ENCODE measurements at places on chromosomes 2 and 18.

GRCh38 chr2:15154297-15154696 is 406.8 kb downstream of the NBAS start:
- DNase-seq, result no peak

DNA sequence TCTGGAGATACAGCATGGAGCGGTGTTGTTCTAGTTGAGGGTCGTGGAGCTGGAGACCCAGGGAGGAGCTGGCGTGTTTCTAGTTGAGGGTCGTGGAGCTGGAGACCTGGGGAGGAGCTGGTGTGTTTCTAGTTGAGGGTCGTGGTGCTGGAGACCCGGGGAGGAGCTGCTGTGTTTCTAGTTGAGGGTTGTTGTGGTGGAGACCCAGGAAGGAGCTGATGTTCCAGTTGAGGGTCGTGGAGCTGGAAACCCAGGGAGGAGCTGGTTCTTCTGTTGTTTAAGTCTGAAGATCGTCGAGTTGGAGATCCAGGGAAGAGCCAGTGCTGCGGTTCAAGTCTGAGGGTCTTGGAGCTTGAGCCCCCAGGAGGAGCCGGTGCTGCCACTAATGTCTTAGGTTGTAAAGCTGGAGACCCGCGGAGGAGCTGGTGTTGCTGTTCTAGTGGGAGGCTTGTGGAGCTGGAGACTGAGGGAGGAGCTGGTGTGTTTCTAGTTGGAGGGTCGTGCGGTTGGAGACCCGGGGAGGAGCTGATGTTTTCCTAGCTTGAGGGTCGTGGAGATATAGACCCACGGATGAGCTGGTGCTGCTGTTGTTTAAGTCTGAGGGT is 155.3 kb downstream of the RTP5 start:
- DNase-seq, result no peak

DNA sequence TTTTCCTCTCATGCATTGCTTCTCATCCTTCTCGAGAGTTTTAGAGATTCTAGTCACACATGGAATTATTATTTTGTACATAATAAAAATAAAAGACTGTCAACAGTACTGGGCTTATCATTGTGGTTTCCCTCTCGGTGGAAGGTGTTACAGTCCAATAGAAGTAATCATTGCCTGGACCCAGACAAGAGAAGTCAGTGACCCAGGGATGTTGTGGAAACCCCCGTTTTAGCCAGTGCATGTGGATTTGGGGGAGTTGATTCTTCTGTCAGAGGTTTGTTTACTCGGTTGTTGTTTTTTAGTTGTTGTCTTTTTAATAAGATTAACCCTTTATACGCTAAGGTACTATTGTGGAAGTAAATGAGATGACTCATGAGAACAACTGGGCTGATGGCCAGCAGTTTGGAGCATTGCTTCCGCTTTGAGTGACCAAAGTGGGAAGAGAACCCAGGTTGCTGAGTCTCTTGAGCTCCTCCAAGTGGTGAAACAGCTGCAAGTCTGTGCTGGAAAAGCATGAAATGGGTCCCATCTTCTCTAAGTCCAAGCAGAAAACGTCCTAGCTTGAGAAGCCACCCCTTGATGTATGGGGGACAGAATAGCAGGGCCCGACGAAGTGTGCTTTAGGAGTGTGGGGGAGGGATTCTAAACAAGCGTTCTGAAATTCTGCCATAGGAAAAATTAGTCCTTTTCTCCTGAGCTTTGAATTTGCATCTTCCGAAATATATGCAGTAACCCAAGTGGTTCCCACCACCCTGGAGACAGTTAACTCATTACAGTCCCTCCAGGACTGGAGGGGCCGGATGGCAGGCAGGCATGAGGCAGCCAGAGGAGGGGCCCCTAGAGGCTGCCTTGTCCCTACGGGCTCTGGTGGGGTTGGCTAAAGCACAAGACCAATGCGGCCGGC is 61.8 kb upstream of the GPR45 start:
- DNase-seq, result no peak

GRCh38 chr2:15634846-15635490 is 43.3 kb downstream of the DDX1 start:
- no peak for DNase-seq

DNA sequence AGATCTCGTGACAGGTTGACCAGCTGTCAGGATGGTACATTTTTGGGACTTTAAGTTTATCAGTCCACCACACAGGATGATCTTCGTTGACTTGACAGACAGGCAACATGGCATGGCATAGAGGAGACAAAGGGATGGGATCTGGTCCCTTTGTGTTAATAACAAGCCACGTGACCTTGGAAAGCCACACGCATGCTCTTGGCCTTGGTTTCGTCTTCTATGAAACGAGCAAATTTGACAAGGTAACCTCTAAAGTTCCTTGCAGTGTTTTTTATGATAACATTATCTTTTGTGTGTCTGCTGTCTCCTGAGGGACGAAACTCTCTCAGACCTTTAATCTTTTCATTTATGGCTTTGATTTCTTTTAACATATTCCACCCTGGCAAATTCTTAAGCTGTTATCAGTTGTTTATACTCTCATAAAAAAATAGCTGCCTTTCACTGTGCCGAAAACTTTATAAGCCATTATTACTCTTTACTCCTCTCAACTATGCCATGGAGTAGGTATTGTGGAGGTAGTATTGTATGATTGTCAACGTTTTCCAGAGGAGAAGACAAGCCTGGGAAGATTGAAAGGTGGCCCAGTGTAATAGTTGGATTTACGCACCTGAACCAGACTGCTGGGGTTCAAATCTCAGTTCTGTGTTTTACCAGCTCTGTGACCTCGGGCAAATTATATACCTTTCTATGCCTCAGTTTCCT is 81.3 kb downstream of the MYOM1 start:
- no peak for DNase-seq

DNA sequence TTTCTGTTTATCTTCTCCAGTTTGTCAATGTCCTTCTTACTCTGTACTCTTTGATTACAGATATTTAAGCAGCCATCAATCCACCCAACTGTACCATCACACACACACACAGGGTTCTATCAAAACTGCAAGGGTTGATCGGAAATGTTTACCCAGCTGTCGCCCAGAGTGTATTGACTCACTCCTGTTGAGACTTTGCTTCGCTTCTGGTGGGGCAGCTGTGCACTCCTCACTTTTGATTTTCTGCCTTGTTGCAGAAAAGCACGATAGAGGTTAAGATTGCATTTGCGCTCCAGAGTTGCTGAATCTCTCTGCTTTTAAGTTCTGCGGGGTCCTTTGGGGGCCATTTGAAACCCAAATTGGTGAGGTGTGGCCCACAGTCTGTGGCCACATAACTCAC is 216.2 kb downstream of the SETBP1 start:
- DNase-seq, result no peak

- DNase-seq, result no peak
Measured at GRCh38 chr2:172697296-172697695, 38.3 kb upstream of the RAPGEF4 start.

GRCh38 chr2:216652566-216652965 is 19.3 kb downstream of the IGFBP2 start:
- no peak for DNase-seq

- no peak for DNase-seq
Measured at GRCh38 chr2:219408204-219408603, 10.0 kb upstream of the DES start.

- no peak for DNase-seq
Measured at GRCh38 chr2:135245071-135245470, 193.0 kb downstream of the RAB3GAP1 start.

- DNase-seq, result no peak
Measured at GRCh38 chr18:62596145-62597005, 73.5 kb downstream of the ZCCHC2 start.

GRCh38 chr18:24014986-24015638 is 558 bp downstream of the TTC39C start:
- DNase-seq, result peak; percentile 33

DNA sequence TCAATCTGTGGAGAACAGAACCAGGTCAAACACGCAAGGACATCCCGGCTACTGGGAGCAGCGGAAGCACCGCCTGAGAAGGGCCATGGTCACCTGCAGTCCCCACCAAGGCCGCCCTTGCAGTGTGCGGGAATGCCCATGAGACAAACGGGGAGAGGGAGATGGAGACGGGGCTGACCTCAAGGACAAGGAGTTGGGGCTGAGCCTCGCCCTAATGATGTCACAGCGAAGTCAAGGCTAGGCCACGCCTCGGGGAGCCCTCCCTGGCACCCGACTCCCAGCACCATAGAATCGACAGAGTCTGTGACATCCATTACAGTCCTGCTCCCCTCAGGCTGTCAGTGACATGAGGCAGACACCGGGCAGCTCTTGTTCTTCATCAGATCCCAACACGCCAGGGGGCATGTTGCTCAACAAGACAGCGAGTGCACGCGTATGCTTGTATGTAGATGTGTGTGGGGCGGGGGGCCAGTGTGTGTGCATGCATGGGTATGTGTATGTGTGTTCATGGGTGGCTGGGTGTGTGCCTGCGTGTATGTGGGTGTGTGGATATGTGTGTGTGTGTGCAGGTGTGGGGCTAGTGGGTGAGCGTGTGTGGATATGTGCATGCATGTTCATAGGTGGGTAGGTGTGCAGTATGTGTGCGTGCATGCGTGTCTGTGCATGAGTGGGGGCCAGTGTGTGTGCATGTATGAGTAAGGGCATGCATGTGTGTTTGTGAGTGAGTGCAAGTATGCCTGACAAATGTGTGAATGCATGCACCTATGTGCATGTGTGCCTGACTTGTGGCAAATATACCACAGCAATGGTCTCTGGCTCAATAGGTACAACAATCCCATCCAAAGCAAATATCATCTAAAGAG is 57.0 kb downstream of the ANKMY1 start:
- no peak for DNase-seq

GRCh38 chr2:104768694-104769093 is 85.2 kb upstream of the POU3F3 start:
- DNase-seq, result no peak

DNA sequence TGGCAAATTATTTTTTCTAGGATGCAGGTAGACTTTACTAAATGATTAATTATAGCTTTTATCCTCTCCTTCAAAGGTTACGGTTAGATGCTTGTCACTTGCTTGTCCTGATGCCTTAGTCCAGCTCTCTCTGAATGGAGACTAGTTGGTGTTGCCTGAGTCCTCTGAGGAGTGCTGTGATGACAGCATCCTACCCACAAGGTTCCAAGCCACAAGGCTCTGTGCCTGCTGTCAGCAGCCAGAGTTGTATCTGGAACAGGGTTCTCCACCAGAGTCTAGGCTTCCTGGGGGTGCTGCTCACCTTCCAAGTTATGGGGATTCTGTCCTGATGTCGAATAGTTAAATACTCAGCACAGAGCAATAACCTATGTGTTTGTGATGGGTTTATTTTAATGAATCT is 125.7 kb downstream of the GALNT1 start:
- DNase-seq, result no peak

DNA sequence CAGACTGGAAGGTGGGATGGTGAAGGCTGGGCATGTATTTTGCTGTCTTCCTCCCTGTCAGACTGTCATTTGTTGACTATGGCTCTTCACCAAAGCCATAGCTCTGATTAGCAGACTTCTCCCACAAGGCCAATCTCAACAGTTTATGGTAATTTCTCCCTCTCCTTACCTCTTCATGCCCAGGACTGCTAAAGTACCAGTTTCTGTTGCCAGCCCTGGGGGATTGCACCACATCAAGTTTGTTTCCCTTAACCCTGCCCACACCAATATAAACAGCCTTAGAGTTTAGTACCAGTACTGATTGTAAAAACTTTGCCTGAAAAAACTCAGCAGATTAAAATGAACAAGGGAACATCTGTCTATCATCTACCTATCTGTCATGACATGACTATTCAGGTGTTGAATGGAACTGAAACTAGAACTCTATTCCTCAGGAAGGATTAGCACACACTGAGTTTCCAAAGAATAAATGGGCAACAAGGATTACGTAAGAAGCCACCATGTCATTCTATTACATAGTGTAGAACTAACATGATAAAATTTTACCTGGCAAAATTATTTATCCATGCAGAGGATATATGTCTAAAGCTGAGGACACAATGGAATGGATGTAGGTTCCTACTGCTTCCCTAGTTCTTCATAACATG is 13.7 kb downstream of the FEZ2 start:
- DNase-seq, result no peak

DNA sequence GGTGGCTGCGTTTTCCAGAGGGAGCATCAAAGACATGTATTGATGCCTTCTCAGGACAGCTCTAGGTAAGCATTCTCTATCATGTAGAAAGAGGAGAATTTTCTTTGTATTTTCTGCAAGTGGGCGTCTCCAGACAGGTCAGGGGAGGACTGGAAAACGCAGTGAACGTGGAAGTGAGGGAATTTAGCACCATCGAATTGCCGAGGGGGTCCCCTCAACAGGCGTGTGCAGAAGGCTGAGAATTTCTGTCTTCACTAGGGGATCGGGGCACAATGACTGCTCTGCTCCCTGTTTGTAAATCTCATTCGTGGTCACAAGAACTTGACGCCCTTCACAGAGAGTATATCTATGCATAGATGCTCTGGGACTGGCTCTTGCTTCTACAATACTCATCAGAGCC is 5.0 kb upstream of the NTSR2 start:
- no peak for DNase-seq

- DNase-seq, result no peak
Measured at GRCh38 chr2:238499731-238500580, 73.2 kb downstream of the ASB1 start.

DNA sequence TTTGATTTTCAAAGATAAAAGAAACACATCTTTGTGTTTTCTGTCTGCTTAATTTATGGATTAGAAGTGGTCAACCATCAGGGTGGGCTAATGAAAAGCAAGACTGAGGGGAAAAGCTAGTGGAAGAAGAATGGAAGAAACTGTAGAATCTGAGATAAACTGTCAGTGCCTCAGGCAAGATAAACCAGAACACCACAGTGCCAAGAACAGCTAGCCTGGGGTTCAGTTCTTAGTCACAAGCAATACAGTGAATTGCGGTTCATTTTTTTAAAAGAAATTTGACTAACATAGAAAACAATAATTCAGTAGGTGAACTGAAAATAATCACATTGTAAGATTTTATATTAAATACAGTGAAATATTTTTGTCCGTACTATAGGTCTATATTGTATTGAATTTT is 22.0 kb upstream of the LNPK start:
- DNase-seq, result no peak

DNA sequence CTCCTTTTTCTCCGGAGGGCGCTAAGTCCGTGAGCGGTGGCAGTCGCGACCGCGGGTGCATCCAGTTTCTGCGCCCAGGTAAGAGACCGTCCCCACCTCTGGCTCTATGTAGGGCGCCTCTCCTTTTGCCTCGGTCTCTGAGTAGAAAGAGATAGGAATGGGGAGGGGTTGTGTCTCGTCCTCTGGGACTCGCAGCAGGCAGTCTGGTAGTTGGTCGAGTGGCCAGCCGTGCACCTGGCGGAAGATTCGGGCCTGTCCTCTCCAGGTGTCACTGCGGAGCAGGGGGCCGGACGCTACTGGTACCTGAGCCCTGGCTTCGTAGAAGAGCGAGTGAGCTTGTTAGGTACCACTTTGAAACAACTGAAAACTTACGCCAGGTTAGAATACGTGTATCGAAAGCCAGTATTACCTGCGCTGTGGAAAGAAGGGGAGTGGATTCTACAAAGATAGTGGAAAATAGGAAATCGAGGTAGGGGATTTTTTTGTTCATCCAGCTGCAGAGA is 403 bp downstream of the MAP2 start:
- no peak for DNase-seq

DNA sequence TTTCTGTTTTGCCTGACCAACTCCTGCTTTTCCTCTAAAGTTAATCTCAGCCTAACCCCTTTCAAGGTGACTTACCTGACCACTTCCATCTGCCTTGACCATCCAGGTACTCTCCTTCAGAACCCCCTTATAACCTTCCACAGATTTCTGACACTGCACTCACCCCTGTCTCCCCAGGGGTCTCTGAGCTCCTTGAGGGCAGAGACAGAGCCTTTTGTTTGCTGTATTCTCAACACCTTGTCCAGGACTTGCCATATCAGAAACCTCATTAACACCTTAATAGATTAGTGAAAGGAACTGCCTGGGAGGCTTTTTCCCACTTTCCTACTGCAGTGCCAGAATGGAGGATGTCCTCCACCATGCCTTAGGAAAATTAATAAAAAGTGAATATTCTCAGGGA is 119.7 kb upstream of the SERPINE2 start:
- no peak for DNase-seq
